ENCODE measurements at places on chromosomes 16 and 17.
A peak's percentile ranks its signal among the peaks of the same experiment; 100 is the strongest.

- DNase-seq: no peak
Measured at GRCh38 chr16:72963533-72964315, 84.2 kb downstream of the ZFHX3 start.

DNA sequence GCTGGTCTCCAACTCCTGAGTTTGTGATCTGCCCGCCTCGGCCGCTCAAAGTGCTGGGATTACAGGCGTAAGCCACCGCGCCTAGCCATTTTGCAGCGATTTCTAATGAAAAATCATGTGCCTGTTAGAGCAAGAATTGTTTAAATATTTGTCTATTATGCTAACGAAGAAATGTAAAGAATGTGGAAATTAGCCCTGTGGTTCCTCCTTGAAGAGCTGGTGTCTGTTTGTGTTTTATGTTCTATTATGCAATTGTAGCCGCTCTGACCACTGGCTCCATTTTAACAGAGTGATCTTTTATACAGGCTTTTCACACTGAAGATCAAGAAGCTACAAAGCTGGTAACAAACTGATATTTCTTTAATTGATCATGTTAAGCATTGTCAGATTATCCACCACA, 217.3 kb downstream of the USP22 start:
- no peak for DNase-seq

GRCh38 chr17:59838052-59838916, 54.5 kb downstream of the TUBD1 start:
- DNase-seq: no peak

GRCh38 chr16:27595993-27596392, 46.0 kb downstream of the KATNIP start:
- no peak for DNase-seq

- peak; percentile 41 for DNase-seq
Measured at GRCh38 chr17:50213026-50214022, 11.9 kb upstream of the COL1A1 start.

DNA sequence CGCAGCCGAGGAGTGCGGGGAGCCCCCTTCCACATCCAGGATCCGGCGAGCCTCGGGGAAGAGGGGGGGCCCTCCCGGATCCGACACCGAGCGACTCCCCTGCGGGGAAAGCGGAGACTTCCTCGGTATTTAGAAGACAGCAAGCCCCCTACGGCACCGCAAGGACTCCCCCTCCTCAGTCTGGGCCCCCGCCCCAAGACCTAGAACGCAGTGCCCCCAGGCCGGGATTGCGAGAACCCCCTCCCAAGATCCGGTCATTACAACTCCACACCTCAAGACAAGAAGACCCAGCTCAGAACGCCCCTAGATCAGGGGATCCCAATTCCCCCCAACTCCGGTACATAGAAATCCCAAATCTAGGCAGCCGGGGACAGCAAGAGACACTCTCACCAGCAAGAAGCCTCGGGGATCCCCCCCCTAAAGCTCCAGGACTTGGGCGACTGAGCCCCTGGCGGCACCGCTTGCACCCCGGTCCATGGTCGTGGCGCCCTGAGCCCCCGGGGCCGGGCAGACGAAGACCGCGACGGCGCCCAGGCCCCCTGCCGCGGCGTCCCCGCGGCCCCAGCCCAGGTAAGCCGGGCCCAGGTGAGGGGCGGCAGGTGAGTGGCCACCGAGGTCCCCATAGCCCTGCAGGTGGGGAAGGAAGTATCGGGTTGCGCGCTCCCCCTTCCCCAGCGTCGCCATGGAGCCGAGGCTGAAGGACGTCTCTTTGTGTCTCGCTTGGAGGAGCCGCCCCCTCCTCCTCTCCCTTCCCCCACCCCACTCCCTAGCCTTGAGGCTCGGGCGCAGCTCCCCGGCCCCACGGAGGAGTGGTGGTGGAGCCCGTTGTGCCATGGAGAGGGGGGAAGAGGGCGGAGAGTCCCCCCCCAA, 641 bp downstream of the SBK1 start:
- DNase-seq: no peak

DNA sequence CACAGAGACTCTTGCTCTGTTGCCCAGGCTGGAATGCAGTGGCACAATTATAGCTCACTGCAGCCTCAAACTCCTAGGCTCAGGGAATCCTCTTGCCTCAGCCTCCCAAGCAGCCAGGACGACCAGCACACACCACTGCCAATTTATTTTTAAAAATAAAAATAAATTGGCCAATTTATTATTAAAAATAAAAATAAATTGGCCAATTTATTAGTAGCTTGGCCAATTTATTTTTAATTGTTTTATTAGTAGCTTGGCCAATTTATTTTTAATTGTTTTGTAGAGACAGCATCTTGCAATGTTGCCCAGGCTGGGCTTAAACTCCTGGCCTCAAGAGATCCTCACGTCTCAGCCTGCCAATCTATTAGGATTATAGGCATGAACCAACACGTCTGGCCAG, 184.3 kb downstream of the FTO start:
- no peak for DNase-seq
